ENCODE measurements at places on chromosomes 16 and 17. TPM values are rescaled to one million over a fixed set of nuclear protein-coding genes. Genes with fewer than 3 reads are reported as not detected.

The PAQR4 gene
- 0.63 TPM for polyA plus RNA-seq

The AATK gene
- 0.45 TPM for polyA plus RNA-seq

The CDH1 gene
- polyA plus RNA-seq: 37.2 TPM

The KRTAP2-2 gene
- polyA plus RNA-seq: not detected

The CASKIN1 gene
- polyA plus RNA-seq: not detected

The TIGD7 gene
- polyA plus RNA-seq: 0.58 TPM

The MT3 gene
- polyA plus RNA-seq: not detected

The MYH11 gene
- polyA plus RNA-seq: 6.9 TPM

DNA sequence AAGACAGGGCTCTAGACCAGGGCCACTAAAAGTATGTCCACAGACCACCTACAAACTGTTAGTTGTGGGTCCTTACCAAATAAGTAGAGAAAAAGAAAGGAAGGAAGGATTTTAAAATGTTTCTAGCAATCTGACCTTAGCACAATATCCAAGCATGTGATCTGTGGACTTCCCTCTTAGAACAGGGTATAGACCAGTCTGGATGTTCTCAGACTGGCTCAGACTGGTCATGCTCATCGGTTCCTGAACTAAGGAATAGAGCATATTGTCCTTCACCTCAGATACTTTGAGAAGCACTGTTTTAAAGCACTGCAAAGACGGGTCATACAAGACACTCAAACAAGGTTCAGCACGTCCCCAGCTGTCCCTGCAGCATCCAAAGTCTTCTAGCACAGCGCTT, 25.8 kb downstream of the CUEDC1 start:
- no peak overlapping the region for H3K27ac ChIP-seq
- H3K4me1 ChIP-seq: no peaks in the 10 kb centered on the region
- no peak for DNase-seq
- H3K4me3 ChIP-seq: no peak overlapping the region
- H3K36me3 ChIP-seq: no peaks in the 10 kb centered on the region
- no peaks in the 10 kb centered on the region for H3K27me3 ChIP-seq

GRCh38 chr16:6341981-6342380, 990.7 kb upstream of the RBFOX1 start:
- DNase-seq: no peak
- no peak overlapping the region for H3K27ac ChIP-seq
- H3K4me3 ChIP-seq: no peak overlapping the region
- no peaks in the 10 kb centered on the region for H3K36me3 ChIP-seq
- H3K27me3 ChIP-seq: no peaks in the 10 kb centered on the region

- H3K4me3 ChIP-seq: no peak overlapping the region
- no peaks in the 10 kb centered on the region for H3K36me3 ChIP-seq
- H3K27me3 ChIP-seq: no peaks in the 10 kb centered on the region
- DNase-seq: no peak
- H3K4me1 ChIP-seq: no peaks in the 10 kb centered on the region
- no peak overlapping the region for H3K27ac ChIP-seq
Measured at GRCh38 chr16:23155445-23156049, 6.3 kb upstream of the USP31 start.

DNA sequence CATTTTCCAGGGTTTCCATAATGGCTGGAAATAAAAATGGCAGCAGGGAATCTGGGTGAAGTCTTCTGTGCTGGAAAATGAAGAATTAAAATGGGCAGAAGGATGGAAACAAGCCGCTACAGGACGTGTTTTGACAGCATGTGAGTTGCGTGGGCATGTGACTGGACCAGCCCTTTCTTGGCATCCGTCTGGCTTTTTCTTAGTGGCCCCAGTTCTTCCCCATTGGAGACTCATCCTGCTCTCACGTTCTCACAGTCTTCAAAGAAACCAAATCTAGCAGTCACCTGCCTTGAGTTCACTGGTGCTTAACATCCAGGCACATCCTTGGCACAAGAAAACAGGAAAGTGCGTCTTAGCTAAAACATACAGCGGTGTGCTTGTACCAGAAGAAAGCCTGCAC, 180.2 kb upstream of the CACNG5 start:
- H3K27ac ChIP-seq: no peak overlapping the region
- no peak overlapping the region for H3K4me3 ChIP-seq
- H3K4me1 ChIP-seq: no peaks in the 10 kb centered on the region
- H3K27me3 ChIP-seq: no peaks in the 10 kb centered on the region
- peaks cover 8% of the 10 kb centered on the region for H3K36me3 ChIP-seq

DNA sequence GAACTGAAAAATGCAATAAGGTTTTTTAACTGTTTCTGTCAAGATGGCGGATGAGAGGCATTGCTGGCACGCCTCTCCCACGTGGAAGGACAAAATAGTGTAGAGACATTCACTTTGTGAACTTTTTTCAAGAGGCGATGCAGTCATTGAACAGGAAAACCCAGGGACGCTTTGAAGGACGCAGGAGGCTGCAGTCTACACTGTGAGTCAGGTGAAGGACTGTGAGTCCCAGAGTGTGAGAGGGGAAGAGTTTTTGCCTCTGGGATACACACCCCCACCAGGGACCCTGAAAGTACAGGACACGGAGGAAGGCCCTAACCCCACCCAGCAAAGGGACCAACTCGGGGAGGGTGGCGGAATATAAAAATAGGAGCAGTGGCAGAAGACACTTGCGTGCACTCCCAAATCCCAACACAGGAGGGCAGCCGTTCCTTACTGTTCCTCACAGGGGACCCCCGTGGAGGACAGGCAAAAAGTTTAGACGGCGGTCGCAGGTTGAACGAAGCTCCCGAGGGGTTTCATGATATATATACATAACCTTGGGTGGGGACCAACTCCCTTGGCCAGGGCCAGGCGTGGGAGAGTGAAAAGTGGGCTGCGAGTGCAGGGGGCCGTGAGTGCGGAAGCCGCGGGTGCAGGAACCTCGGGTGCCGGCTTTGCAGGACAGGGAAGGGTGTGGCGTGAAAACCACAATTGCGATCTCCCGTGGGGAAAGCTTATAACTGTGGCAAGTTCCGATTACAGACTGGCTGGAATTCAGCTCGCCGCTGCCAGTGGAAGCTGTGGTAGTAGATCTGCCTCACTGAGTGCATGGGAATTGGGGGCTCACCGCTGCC, 82.0 kb upstream of the ALOX12 start:
- H3K27me3 ChIP-seq: no peaks in the 10 kb centered on the region
- no peaks in the 10 kb centered on the region for H3K36me3 ChIP-seq
- peaks cover 9% of the 10 kb centered on the region for H3K4me1 ChIP-seq
- no peak overlapping the region for H3K4me3 ChIP-seq
- H3K27ac ChIP-seq: no peak overlapping the region

GRCh38 chr16:85202631-85203461, 90.6 kb upstream of the CIBAR2 start:
- H3K4me1 ChIP-seq: peaks cover 10% of the 10 kb centered on the region
- H3K36me3 ChIP-seq: no peaks in the 10 kb centered on the region
- no peaks in the 10 kb centered on the region for H3K27me3 ChIP-seq
- H3K27ac ChIP-seq: no peak overlapping the region
- DNase-seq: no peak
- H3K4me3 ChIP-seq: no peak overlapping the region

DNA sequence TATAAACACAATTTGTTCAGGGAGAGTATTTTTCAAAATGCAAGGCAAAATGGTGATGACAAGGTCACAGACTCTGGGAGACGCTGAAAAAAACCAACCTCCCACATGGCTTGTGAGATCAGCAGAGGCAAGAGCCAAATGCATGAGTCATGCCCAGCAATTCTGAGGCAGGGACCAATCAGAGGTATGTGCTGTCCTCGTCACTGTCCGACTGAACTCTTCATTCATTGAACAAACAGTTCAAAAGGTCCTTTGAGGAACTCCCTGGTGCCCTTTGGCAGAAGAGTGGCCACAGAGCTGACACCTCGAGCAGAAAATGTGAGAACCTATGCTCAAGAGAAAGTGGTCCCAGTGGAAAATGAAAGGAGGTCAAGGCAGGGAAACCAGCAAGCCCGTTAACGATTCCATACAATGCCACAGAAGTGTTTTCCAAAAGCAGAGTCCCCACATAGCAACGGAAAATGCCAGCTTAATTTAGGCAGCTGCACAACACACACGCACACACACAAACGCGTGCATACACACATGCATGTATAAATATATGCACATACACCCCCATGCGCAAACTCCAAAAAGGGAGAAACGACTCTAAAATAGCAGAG, 50.9 kb downstream of the CDH11 start:
- no peaks in the 10 kb centered on the region for H3K36me3 ChIP-seq
- no peak for DNase-seq
- peaks cover 3% of the 10 kb centered on the region for H3K27me3 ChIP-seq
- H3K4me3 ChIP-seq: no peak overlapping the region

GRCh38 chr16:73973174-73973573, 323.4 kb upstream of the PSMD7 start:
- no peak for DNase-seq
- no peaks in the 10 kb centered on the region for H3K4me1 ChIP-seq
- H3K27me3 ChIP-seq: no peaks in the 10 kb centered on the region
- no peaks in the 10 kb centered on the region for H3K36me3 ChIP-seq
- H3K27ac ChIP-seq: no peak overlapping the region

DNA sequence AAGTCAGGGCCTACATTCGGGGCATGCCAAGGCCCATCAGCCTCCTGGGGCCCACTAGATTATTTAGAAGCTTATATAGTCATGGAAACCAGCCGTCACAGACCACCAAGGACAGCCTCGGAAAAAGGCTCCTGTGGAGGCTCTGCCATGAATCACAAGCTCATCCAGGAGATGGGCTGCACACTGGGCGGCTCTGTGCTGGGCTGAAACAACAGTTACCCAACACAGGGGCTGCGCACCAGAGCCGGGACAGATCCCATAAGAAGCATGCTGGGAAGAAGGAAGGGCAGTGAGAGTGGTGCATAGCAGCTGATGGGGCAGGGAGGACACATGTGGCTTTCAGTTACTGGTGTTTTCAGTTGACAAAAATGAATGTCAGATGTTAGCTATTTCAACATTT, 67.7 kb upstream of the GSG1L start:
- no peak for DNase-seq
- H3K4me3 ChIP-seq: no peak overlapping the region
- H3K36me3 ChIP-seq: peaks cover 36% of the 10 kb centered on the region
- H3K4me1 ChIP-seq: no peaks in the 10 kb centered on the region
- no peaks in the 10 kb centered on the region for H3K27me3 ChIP-seq

DNA sequence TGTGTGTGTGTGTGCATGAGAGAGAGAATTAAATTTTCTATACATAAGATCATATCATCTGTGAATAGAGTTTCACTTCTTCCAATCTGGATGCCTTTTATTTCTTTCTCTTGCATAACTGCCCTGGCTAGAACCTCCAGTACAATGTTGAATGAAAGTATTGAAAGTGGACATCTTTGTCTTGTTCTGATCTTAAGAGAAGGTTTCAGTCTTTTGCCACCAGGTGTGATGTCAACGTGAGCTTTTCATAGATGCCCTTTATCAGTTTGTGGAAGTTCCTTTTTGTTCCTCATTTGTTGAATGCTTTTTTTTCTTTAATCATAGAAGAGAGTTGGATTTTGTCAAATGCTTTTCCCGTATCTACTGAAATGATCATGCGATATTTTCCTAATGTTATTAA, 63.3 kb downstream of the RNF213 start:
- no peak overlapping the region for H3K27ac ChIP-seq
- H3K4me1 ChIP-seq: no peaks in the 10 kb centered on the region
- no peak overlapping the region for H3K4me3 ChIP-seq
- H3K27me3 ChIP-seq: no peaks in the 10 kb centered on the region
- DNase-seq: no peak
- peaks cover 57% of the 10 kb centered on the region for H3K36me3 ChIP-seq

DNA sequence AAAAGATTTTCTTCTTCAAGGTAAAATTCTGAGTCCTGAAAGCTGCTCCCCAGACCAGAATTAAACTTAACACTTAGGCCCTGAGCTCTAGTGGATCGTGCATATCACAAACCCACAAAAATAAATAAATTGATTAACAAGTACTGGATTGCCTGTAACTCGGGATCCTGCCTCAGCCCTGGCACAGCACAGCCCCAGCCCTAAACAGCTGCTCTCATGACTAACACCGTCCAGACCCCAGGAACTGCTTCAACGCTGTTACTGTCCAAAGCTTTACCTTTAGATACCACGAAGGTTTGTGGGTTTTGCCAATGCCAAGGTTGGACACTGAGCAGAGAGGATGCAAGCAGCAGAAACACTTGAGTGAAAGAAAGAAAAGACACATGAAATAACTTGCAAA, 172.5 kb downstream of the COPRS start:
- no peaks in the 10 kb centered on the region for H3K36me3 ChIP-seq
- H3K27me3 ChIP-seq: no peaks in the 10 kb centered on the region
- no peak overlapping the region for H3K4me3 ChIP-seq
- H3K4me1 ChIP-seq: no peaks in the 10 kb centered on the region
- DNase-seq: no peak

GRCh38 chr17:79629548-79630049, 18.7 kb upstream of the RBFOX3 start:
- no peak overlapping the region for H3K4me3 ChIP-seq
- no peaks in the 10 kb centered on the region for H3K4me1 ChIP-seq
- H3K27me3 ChIP-seq: no peaks in the 10 kb centered on the region
- no peak for DNase-seq

- no peaks in the 10 kb centered on the region for H3K36me3 ChIP-seq
- H3K27me3 ChIP-seq: peaks cover 4% of the 10 kb centered on the region
- no peak overlapping the region for H3K4me3 ChIP-seq
Measured at GRCh38 chr16:82685526-82685925, 58.8 kb downstream of the CDH13 start.

Measured in liver (tissue), 10 donors.